ENCODE measurements at places on chromosomes 2 and 18.

- no peak for DNase-seq
Measured at GRCh38 chr18:71808616-71809015, 735.5 kb downstream of the CBLN2 start.

- no peak for DNase-seq
Measured at GRCh38 chr2:95056461-95057459, 31.3 kb downstream of the MAL start.

DNA sequence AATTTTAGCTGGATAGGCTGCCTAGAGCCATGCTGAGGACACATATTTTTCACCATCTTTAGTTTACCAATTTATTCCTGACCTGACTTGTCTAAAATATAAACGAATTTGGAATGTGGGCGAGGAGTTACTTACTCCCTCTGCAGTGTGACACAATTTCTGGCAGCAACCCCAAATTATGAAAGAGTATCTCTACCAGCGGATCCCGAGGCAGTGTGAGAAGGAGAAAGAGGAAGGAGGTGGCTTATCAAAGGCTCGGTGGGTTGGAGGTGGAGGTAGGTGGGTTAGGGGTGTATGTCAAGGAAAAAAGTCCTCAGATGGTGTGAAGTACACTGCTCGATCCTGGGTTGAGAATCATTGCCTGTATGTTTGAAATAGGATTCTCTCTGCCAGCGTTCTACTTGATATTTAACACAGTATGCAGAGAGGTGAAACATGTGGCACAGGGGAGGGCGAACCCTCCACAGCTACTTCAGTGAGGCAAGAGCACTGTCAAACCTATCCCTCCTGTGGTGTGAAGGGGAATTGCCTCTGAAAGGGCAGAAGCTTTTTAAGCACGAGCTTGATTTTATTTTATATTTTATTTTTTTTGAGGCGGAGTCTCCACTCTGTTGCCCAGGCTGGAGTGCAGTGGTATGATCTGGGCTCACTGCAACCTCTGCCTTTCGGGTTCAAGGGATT, 76.0 kb downstream of the RFTN2 start:
- DNase-seq, result peak; percentile 10

DNA sequence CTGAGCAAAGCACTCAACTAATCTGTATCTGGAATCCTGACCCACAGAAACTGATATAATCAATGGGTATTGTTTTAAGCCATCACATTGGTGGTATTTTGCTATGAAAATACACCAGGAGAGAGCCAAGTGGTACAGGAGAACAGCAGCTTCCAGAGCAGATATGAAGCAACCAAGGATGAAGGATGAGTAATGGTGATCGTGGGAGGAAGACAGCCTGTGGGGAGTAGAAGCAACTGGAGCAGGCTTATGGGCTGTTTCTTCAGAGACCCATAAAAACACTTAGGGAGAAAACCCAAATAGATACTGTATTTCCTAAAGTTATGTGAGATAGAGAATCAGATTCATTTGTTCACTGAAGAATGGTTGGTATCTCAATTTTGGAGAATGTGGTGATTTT, 330.8 kb downstream of the NUP35 start:
- no peak for DNase-seq

DNA sequence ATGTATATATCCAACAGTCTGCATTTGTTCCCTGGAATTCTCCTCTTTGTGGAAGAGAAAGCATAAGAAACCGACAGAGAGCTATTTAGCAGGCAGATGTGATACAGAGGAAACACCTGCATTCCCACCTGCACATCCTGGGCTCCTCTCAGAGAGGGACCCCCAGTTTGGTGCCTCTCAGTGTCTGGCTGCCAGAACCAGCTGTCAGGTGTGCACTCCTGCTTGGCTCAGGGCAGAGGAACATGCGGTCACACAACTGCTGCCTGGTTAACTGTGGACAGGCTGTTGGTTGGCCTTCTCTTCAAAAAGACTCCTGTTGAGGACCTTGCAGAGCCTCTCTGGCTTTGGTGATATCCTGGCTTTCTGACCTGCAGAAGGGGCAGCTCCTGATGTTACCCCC, 54.6 kb downstream of the ITGB6 start:
- DNase-seq, result no peak

GRCh38 chr2:98090951-98091350, 4.0 kb downstream of the VWA3B start:
- no peak for DNase-seq

DNA sequence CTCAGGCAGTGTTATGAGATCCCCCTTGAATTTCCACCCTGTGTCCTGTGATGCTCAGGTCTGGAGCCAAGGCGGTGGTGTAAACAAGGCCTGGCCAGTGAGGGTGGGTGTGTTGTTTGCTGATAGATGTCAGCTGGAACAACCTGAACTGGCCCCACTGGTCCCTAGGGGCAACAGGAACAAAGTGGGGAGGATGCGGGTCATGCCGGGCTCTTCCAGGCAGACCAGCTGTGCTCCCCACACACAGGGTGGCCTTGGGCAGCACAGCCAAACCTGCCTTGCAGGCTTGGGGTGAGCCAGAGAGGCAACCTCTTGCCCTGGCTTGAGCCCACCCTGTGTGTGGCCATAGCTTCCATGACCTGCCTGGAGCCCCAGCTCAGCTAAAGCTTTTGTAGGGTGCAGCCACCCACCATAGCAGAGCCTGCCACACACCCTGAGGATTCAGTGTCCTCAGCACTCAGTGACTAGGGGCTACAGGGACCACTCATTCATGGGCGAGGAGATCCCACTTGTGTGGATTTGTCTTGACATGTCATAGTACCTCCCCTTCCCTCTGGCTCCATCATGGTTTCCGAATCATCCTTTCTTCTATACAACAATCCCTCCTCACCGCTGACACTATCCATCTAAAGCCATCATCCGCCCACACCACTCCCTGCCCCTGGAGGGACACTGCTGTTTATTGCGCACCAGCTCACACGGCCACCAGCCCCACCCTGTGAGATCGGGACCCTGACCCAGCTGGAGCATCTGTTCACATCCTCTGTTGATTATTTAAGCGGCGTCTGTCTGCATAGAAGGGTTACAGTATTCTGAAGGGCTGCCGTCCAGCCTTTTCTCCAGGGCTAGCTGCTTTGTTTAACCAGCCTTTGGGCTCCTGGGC, 268.8 kb downstream of the CYP26B1 start:
- no peak for DNase-seq

DNA sequence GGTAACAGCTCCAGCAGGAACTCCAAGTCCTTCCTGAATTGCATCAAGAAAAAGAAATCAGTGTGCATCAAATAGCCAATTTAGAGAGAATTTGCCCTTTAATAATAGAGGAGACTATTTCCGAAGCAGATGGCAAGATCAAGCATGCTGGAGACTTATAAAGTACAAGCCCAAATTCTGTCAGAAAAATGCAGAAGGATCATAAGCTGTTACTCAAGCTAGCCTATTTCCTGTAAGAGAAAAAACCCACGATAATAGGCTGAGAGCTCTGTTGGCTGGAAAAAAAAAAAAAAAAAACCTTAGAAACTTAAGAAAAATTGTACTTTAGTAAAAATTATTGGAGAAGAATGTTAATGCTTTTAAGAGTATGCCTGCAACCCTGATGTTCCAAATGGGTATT, 24.4 kb upstream of the ITM2C start:
- DNase-seq, result no peak

GRCh38 chr18:54608028-54608642, 17.1 kb downstream of the DYNAP start:
- DNase-seq, result no peak

GRCh38 chr2:197281421-197281820, 29.2 kb downstream of the ANKRD44 start:
- DNase-seq, result no peak

DNA sequence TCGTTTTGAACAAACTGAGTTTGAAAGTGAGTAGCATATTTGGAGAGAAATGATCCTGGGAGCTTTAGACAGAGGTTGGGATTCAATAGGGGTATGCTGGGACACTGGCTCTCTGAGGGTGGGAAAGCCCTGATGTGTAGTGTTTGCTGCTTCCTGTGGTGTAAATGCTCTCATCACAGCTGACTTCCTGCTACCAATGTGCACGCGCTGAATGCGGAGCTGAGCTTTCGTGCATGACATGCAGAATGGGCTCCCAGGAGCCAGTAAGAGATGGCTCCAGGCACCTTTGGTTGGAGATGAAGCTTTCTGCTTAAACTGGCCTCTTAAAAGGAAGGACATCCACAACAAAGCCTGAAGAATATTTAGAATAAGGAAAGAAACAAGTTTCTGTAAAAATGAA, 224.1 kb upstream of the CCDC150 start:
- no peak for DNase-seq

DNA sequence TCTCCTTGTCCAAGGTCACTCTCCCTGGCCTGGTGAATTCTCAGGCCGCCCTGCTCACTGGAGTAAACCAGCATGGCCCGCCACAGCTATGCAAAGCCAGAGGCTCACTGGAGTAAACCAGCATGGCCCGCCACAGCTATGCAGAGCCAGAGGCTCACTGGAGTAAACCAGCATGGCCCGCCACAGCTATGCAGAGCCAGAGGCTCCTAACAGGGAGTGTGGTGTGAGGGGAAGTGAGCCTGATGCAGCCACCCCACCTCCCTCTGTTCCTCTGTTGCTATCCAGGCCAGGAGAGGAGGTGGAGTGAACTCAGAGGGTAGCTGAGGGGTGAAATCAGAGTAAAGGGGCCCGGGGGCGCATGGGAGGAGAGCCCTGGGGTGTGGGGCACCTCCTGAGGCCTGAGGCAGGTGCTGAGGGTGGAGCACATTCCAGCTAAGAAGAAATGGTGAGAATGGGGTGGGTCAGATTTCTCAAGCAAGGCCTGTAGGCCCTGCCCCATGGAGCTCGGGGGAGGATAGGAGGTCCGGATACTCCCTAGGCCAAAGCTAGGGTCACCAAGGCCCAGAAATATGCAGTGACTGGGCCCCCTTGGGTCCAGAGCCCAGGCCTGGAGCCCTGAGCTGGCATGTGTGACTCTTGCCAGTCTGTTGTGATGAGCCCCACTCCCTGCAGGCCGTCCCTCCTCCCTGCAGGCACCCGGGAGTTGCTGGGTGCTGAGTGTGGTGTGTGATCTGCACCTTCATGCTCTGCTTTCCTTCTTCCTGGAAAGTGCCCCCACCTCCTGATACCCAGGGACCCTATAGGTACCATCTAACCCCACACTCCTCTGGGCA, 1.5 kb downstream of the ATP6V1B1 start:
- DNase-seq, result no peak

GRCh38 chr18:24862201-24862816, 401.9 kb downstream of the HRH4 start:
- no peak for DNase-seq

DNA sequence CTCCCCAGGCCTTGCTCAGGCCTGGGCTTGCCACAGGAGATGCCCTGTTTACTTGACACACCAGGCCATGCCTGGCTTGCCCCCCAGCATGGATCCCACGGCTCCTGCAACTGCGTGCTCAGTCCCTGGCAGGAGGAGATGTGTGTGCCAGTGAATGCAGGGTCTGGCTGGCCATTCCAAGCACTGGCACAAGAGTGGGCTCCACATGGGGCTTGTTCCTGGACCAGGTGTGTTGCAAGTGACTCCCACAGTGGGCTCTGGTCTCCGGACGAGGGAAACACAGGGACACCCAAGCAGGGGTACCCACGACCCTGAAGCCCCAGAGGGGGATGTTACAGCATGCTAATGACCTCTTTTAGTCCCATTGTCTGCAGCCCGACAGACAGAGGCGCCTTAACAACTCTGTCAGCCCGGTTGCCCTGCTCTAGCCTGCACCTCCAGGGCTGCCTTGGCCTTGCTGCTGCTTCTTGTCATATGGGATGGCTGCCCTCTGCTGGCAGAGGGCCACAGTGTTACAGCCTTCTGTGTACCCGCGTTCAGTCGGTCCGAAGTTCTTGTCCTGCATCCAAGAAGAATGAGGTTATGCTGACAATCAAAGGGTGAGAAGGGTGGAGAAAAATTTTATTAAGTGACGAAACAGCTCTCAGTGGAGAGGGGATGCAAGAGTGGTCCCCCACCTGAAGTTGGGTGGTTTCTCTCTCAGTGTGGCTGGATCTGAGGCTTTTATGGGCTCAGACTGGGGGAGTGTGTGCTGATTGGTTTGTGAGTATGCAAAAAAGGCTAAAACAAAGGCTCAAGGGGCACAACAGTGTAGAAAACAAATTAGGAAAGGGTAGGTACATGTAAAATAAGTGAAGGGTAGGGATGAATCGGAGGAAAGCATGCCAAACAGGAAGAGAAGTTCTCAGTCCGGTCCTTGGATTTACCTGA, 180.4 kb downstream of the MBD5 start:
- no peak for DNase-seq

DNA sequence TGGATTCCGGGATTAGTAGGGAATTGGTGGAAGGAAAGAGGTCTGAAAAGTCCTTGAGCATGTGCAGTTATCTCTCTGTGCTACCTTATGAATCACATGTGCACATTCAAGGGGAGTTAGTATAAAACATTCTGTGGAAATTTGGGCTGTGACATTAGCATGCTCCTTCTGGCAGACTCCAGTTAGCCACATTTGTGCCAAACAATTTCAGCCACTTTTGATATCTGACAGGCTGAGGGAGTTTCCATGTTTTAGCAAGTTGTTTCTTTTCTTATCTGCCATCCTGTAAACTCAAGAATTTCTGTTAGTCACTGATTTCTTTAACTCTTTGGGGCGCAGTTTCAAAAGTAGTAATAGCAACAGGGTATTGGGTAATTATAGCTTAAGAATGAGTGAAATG, 28.3 kb upstream of the GYPC start:
- DNase-seq, result no peak

GRCh38 chr18:24413148-24413547, 13.3 kb upstream of the IMPACT start:
- DNase-seq, result no peak

DNA sequence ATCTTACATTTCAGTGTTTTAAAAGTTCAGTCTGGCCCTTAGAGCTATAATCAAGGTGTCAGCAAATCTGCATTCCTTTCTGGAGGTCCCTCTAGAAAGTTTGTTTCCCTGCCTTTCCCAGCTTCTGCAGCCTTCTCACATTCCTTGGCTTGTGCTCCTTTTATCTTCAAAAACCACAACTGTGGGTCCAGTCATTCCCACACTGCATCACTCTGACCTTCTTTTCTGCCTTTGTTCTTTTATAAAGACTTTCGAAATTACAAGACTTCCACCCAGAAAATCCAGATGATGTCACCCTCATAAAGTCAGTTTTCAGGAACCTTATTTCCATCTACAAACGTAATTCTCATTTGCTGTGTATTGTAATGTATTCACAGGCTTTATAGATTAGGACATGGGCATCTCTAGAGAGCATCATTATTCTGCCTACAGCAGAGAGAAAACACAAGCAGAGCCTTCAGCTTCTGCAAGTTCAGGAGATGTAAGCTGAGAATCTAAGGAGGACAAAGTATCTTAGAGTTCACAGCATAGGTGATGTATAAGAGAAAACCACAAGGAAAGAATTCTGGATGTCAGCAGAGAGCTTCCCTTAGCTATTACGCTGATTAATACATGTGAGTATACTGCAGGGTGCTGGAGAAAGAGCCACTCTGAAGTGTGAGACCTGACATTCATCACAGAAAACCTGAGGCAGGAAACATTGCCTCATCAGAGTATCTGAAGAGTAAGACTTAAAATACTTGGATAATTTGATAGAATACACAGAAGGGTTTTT, 1100.2 kb downstream of the CBLN2 start:
- no peak for DNase-seq

- DNase-seq, result no peak
Measured at GRCh38 chr2:37886745-37887144, 38.3 kb upstream of the RMDN2 start.
